LHCN-M2 (cell line): ENCODE measurements at places on chromosomes 1 and 21. TPM values are rescaled to one million over a fixed set of nuclear protein-coding genes. Genes with fewer than 3 reads are reported as not detected.

- DNase-seq: no peak
Observed at GRCh38 chr1:89588480-89588879, 44.4 kb upstream of the LRRC8C start.

GRCh38 chr1:27363766-27364695 lies 2.7 kb downstream of the MAP3K6 start:
- no peak for DNase-seq

- DNase-seq: peak; percentile 36
Observed at GRCh38 chr1:84412316-84412942, 14.1 kb downstream of the DNASE2B start.

DNA sequence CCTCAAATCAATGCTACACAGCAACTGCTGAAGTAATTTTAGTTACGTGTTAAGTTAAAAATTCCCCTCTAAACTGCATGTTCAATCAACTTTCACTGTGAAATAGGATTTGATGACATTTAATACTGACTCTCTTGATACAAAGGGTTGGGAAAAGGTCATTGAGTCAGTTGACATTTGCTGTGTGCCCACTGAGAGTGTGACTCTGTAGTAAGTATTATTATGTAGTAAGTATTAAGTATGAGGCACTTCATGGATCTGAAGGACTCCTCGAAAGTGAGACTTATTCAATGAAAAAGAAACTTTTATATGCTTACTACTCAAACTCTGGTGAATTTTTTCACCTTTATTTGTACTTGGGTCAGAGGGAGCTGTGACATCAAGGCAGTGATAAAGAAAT lies 83.1 kb upstream of the S1PR1 start:
- DNase-seq: no peak

DNA sequence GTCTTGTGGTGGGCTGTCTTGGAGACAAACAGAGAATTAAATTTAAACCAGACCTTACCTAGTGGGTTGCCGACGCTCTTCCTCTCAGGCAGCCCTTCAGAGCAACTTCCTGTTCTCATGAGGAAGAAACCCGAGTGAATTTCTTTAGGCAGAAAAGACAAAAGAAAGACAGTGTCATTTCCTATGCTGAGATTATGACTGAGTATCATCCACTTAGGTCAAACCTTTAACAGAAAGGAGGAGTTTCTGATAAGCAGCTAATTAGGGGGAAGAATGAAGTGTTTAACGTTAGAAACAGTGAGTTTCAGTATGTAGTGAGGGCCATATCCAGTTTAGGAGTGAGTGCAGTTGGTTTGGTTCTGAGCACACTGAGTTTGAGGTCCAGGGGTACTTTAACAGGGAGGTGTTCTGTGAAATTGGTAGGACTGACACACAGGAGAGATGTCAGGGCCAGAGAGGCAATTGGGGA lies 38.7 kb downstream of the FASLG start:
- DNase-seq: no peak

DNA sequence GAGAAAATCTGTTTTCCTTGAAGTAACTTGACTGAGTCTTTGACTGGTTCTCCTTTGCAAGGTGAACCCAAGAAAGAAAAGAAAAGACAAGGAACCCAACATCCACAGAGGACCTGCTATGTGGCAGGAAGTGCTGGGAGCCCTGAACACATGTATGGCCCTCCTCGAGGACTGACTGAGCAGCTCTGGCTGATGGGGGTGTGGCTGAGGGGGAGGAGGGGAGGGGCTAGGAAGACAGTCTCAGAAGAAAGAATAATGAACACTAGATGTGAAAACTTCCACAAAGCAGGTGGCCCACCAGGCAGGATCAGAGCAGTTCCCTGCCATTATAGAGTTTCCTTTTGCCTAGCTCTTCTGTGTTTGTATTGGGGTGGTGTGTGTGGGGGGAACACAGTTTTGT lies 26.1 kb downstream of the NENF start:
- DNase-seq: no peak

DNA sequence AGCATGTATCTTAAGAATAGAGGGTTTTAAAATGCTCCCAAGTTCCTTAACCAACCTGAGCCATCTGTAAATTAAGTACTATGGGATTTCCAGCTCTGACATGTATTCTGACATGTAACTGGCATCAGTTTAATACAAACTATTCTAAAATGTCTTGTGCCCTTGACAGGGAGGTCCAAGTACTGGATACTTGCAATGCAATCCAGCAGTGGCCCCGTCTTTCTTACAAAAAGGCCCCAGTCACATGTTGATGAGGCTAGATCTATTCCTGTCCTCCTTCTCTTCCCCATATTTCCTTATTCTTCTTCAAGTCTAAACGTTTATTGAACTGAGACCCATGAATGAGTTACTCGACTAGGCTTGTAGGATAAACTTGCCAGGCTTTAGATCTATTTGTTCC lies 46.4 kb downstream of the MRPL39 start:
- DNase-seq: no peak

- no peak for DNase-seq
Observed at GRCh38 chr1:31818206-31818605, 2.4 kb upstream of the SPOCD1 start.

DNA sequence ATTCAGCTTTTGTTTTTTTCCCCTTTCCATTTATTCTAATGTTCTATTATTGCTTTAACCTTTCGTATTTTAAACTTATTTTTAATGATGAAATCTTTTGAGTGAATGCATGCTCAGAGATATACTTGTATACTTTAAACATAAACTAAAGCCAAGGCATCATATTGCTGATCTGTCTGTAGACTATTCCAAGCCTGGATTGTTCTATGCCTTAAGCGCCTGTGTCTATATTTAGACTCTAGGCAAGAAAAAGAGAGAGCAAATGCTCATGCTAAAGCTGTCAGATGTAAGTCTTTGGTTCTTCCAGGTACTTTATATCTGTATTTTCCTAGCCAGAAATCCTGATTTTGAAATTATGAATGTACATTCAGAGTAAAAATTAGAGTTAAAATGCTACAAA lies 14.4 kb downstream of the SH3GLB1 start:
- no peak for DNase-seq

DNA sequence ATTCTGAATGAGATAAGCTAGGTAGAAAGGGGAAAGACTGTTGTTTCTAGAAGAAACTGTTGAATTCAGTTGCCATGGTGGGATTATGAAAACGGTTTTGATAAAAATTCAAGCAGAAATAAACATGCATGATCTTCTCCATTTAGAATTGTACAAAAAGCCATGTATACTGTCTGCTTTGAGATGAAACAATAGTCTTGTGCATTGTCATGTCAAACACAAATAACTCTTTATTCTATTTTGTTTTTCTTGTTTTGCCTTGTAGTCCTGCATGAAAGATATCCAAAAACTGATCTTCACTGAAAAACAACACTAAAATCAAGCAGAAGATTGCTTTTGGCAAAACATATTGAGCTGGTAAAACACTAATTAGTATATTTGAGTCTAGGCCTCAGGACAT lies 659.9 kb downstream of the LTN1 start:
- no peak for DNase-seq

GRCh38 chr1:43958351-43959255 lies 11.2 kb upstream of the DPH2 start:
- DNase-seq: no peak

The PTPN7 gene
- not detected in 2 replicates for total RNA-seq

The ERRFI1 gene
- total RNA-seq: 313 and 316 TPM in 2 replicates

The C1orf21 gene
- total RNA-seq: 10.2 and 23.9 TPM in 2 replicates

The ANKRD45 gene
- 0.13 TPM in 1 of 2 replicates, not detected in the other for total RNA-seq

The NFASC gene
- total RNA-seq: 0.19 and 0.46 TPM in 2 replicates

The CRYAA gene
- total RNA-seq: not detected in 2 replicates

The FAM72B gene
- total RNA-seq: 6.3 TPM in 2 replicates
